Pons (tissue), 1 donor: ENCODE measurements at places on chromosomes 12 and 14.

- no peak for DNase-seq
These were observed 15.5 kb upstream of the PHLDA1 start for GRCh38 chr12:76047060-76047459.

- DNase-seq, result no peak
These were observed 192.2 kb downstream of the TMTC3 start for GRCh38 chr12:88334271-88334670.

GRCh38 chr12:1562813-1563407 is 31.5 kb downstream of the FBXL14 start:
- no peak for DNase-seq

- peak; percentile 45 for DNase-seq
These were observed 27.5 kb downstream of the SLC25A29 start for GRCh38 chr14:100278702-100279101.

- DNase-seq, result no peak
These were observed 18.3 kb downstream of the ALDH6A1 start for GRCh38 chr14:74065746-74066575.

GRCh38 chr14:79656056-79656455 is 555.2 kb downstream of the DIO2 start:
- no peak for DNase-seq

GRCh38 chr12:104057771-104058197 is 6.5 kb upstream of the HCFC2 start:
- DNase-seq, result no peak

GRCh38 chr14:71452539-71452938 is 479.7 kb upstream of the RGS6 start:
- DNase-seq, result no peak

- DNase-seq, result no peak
These were observed 79.6 kb downstream of the FBXW8 start for GRCh38 chr12:116990329-116990728.

DNA sequence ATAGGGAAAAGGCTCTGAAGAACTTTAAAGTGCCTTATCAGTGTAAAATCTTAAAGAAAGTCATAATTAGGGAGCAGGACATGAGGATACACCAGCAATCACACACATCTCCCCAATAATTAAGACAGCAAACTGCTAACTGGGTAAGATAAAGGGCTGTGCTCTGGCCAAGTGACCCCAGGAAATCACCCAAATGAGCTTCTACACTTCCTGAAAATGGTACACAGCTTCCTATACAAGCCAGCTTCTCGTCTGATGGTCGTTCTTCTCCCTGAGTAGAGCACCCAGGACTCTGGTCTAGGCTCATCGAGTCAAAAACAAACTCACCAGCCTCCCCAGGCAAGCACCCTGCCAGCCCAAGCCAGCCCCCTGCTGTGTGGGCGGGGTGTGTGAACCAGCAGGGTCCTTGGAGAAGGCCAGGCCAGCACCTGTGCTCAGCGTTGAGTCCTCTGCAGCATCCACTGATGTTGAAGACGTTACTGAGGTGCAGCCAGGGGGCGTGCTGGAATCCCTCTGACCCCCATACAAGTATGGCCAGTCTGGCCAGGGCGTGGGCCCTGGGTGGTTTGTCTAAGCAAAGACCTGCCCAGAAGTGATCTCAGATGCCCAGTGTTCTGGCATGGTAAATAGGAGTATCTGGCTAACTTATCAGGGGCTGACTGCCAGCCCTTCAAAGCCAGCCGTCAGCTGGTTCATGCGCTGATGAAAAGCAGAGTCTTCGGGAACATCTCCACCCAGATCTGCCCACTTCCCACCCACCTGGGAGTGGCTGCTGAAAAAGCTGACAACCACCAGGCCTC is 41.4 kb downstream of the ACTN1 start:
- DNase-seq, result no peak

- DNase-seq, result no peak
These were observed 167.9 kb upstream of the NTF3 start for GRCh38 chr12:5264006-5264405.

DNA sequence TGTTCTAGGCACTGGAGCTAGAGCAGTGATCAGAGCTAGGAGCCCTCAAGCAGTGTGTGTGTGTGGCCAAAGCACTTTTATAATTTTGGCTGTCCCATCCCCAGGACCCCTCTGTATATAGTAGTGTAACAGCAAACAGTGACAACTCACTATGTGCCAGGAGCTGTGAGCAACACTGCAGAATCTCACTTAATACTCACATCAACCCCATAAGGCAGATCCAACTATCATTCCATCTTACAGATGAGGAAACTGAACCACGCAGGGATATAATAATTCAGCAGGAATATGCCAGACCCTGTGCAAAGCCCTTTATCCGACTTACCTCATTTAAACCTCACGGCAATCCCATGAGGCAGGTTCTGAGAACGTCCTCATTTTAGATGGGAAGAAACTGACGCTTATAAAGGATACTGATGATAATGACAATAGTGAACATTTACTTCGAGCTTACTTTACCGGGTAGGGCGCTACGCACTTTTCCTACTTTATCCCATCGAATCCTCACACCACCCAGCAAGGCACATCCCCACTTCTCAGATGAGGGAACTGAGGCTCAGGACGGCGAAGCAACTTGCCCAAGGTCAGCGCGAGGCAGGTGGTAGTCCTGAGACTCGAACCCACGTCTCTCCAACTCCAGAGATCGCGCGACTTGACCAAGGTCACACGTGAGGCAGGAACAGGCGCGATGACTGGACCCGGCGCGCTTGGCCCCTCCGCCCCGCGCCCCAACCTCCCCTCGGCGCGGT is 687 bp downstream of the RAB35 start:
- DNase-seq, result no peak

GRCh38 chr14:89319687-89320086 is 97.3 kb downstream of the FOXN3 start:
- DNase-seq, result no peak

- no peak for DNase-seq
These were observed 201.8 kb upstream of the LMO3 start for GRCh38 chr12:16807731-16808130.

GRCh38 chr14:65492266-65492665 is 79.7 kb downstream of the FUT8 start:
- DNase-seq, result no peak

GRCh38 chr12:73361156-73361863 is 1089.1 kb downstream of the TRHDE start:
- no peak for DNase-seq

- no peak for DNase-seq
These were observed 212.1 kb upstream of the BTG1 start for GRCh38 chr12:92357584-92358261.

GRCh38 chr12:90250766-90251165 is 542.1 kb upstream of the ATP2B1 start:
- peak; percentile 24 for DNase-seq

DNA sequence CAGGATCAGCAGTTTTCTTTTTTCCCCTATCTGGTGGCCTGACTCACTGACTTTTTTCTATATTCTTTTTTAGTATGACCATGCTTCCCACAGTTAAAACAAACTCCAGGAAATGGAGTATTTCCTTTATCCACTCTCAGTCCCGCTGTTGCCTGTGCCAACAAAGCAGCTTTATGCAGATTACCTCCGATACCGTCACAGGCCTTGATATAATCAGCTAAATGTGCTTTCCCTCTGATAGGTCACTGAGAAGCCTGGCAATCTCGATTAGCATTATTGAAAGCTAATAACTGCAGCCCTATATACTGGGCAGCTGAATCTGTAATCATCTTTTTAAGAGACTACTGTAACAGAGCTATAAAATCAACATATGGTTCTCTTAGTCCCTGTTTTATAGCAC is 243.6 kb downstream of the KIF21A start:
- DNase-seq, result no peak

DNA sequence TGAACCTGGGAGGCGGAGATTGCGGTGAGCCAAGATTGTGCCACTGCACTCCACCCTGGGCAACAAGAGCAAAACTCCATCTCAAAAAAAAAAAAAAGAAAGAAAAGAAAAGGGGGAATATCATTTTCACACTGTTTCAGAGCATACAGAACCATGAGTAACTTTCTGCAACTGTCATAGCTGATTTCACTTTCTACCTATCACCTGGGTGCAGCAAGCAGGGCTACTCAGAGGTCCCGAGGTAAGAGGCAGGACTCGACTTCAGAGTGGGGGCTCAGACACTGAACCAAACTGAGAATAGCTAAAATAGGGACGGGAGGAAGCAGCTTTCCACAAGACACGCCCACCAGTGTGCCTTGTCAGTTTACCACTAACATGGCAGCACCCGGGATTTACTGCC is 29.8 kb downstream of the OR10P1 start:
- no peak for DNase-seq

DNA sequence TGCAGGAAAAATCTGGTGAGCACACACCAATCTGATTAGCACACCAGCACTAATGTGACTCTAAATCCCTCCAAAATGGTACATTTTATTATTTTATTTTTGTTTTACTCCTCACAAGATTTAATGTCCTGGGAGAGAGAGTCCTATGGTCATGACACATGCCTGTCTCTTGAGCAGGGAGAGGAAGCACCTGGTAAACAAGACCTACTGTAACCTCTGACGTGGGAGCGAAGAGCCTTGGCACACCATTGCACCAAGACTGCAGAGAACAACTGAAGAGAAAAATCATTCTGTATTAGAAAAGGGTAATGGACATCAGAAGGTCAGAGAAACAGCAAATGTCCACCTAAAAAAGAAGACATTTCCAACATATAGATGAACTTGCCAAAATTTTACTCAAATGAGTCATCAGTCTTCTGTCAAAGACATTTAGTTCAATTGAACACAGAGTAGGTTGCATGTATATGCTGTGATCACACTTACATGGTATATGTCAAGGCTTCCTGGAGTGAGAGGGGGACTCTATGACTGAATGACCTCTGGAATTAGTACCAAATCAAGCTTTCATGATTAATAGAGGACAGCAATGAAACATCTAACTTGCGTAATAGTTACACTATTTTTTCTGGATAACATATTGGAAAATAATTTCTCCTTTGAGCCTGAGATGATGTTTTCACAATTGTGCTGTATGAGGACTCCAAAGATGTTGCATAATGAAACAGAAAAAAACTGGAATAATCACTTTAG is 186.9 kb upstream of the FLRT2 start:
- no peak for DNase-seq

DNA sequence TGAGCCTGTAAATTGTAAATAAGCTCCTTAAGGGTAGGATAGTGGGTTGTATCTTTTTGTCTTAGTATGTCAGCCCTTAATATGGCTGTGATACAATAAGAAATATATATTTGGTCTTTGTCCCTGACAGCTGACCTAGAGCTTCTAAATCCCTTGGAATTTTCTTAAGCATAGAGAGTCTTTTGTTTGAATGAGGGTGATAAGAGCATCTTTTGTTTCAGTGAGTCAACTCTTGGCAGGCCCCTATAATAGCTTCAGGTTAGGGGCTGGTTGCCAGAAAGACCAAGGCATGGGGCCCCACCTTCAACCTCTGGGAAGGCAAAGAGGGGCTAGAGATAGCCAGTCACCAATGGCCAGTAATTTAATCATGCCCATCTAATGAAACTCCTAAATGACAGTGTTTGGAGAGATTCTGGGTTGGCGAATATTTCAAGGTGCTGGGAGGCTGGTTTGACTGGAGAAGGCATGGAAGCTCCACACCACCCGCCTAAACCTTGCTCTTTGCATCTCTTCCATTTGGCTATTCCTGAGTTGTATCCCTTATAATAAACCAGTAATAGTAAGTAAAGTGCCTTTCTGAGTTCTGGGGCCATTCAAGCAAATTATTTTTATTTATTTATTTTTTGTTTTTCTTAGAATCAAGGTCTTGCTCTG is 10.5 kb downstream of the PALS1 start:
- DNase-seq, result no peak

DNA sequence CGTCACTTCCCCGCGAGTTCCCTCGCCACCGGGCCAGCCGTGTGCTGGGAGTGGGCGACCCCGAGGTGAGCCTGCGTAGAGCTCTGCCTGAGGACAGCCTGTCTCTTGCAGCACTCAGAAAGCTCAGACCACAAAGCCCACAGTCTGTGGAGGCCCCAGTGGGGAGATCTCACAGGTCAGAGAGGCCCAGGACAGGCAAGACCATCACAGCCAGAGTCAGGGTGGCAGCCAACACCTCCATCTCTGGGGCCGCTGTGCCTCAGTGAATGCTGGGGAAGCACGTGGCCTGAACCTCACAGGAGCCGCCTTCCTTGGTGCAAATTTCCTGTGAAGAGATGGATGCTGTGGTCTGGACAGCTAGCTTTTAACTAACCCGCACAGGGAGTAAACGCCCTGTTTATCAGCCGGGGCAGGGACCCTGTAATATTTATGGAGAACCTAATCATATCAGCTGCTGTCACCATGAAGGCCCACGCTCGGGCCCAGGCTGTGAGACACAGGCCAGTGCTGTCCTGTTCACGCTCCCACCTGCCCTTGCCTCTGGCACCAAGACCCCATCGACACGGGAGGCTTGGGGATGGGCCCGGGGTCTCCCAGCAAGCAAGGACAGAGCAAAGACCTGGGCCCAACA is 56.9 kb downstream of the CDC42BPB start:
- DNase-seq, result no peak

DNA sequence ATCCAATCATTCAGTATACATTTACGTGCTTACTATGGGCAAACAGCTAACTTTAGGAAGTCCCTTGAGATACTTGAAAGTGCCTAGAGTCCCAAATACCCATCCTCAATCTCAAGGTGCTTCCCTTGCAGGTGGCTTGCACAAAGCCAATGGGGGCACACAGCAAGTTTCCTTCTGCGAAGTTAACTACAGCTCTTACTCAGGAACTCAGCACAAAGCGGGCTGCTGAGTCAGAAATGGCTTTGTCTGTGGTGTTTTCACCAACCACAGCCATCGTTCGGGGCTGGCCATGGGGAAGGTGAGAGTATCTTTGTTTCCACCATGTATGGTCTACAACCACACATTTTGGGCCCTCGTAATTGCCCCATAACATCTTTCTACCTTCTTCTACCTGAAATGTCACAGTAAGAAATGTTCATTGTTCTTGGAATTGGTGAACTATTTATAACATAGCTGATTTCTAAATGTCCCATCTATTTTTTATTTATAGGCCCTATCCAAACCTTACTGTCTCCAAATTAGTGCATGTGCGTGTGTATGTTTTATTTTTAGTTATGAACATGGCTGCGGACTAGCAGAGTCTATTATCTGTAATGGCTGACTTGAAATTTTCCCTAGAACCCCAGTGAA is 13.9 kb downstream of the MFAP5 start:
- DNase-seq, result no peak

DNA sequence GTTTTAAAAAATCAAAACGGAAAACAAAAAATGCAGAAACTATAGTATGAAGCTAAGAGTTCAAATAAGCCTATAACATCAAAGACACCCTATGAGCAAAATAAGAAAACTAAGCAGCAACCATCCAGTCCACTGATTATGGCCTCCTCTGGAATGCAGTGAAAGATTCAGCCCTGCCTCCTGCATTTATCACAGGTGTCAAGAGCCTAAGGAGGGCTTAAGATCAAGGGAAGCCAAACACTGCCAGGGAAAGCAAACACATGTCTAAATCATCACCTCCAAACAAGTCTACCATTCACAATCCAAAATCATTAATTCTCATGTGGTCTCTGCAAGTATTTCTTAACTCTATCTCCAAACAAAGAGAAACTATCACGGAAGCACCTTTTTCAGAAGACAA is 28.4 kb downstream of the SARNP start:
- DNase-seq, result no peak

- peak; percentile 83 for DNase-seq
These were observed 61.6 kb upstream of the GZMB start for GRCh38 chr14:24695265-24696241.

- no peak for DNase-seq
These were observed 1.7 kb downstream of the FOS start for GRCh38 chr14:75280291-75280830.

GRCh38 chr14:61927520-61927919 is 165.3 kb downstream of the SNAPC1 start:
- no peak for DNase-seq
